Nephron progenitor cell (in vitro differentiated cells): ENCODE measurements at places on chromosomes 3 and 15.

DNA sequence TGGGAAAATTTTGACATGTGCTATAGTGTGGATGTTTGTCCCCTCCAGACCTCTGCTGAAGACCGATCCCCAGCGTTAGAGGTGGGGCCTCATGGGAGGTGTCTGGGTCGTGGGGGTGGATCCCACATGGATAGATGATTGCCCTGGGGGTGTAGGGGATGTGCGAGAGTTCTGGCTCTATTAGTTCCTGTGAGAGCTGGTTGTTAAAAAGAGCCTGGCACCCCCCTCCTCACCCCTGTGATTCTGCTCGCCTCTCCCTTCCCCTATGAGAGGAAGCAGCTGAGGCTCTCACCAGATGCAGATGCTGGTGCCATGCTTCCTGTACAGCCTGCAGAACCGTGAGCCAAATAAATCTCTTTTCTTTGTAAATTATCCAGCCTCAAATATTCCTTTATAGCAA is 67.4 kb downstream of the ATP10A start:
- H3K27me3 ChIP-seq, result peaks cover 3% of the 10 kb centered on the region
- H3K4me3 ChIP-seq, result no peak overlapping the region
- no peak for DNase-seq
- H3K4me1 ChIP-seq, result peaks cover 57% of the 10 kb centered on the region

GRCh38 chr3:39334205-39334604 is 4.7 kb downstream of the CCR8 start:
- peaks cover 6% of the 10 kb centered on the region for H3K27me3 ChIP-seq
- no peak overlapping the region for H3K4me3 ChIP-seq
- H3K36me3 ChIP-seq, result no peaks in the 10 kb centered on the region
- no peaks in the 10 kb centered on the region for H3K4me1 ChIP-seq
- no peak for DNase-seq
- H3K27ac ChIP-seq, result no peak overlapping the region

- H3K4me3 ChIP-seq, result no peak overlapping the region
These were observed 22.0 kb downstream of the RAB27A start for GRCh38 chr15:55267401-55268175.

- peaks cover 84% of the 10 kb centered on the region for H3K4me1 ChIP-seq
- peaks cover 14% of the 10 kb centered on the region for H3K36me3 ChIP-seq
- peaks cover 8% of the 10 kb centered on the region for H3K27me3 ChIP-seq
- DNase-seq, result no peak
- H3K4me3 ChIP-seq, result no peak overlapping the region
- H3K27ac ChIP-seq, result peak overlapping the region; percentile 42
These were observed 107.4 kb downstream of the VGLL4 start for GRCh38 chr3:11536132-11536935.

DNA sequence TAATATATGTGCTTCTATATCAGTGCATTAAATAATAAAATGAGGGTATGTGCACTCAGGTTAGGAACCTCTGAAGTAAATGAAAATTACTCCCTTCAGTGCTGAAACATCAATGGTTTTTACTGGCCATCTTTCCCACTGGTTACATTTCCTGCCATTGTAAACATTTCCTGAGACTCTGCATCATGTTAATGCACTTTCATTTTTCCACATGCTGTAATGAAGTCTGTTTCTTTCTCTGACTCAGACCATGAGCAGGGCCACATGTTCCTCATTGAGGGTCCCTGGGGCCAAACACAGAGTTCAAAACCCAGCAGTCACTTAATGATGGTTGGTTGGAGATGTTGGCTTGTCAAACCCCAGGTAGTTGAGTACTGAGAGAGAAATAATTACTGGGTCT is 15.3 kb downstream of the FAM3D start:
- no peak overlapping the region for H3K27ac ChIP-seq
- H3K4me1 ChIP-seq, result no peaks in the 10 kb centered on the region
- H3K27me3 ChIP-seq, result peaks cover 8% of the 10 kb centered on the region
- no peaks in the 10 kb centered on the region for H3K36me3 ChIP-seq
- H3K4me3 ChIP-seq, result no peak overlapping the region
- DNase-seq, result no peak

DNA sequence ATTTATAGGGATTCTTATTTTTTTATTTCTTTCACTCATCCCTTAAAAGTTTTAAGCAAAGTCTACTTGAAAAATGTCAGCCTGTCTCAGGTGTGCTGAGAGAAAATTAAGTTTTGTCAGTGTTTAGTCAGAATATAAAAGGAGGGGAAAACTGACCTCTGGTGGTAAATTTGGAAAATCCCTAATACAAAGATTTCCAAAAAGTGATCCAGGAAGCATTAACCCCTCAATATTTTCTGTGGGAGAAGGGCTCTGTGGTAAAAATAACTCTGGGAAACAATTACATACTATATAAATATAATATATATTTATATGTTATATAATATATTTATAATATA is 41.0 kb upstream of the FRMD4B start:
- no peaks in the 10 kb centered on the region for H3K27me3 ChIP-seq
- H3K36me3 ChIP-seq, result no peaks in the 10 kb centered on the region
- H3K27ac ChIP-seq, result no peak overlapping the region

GRCh38 chr3:128080323-128081080 is 28.3 kb downstream of the SEC61A1 start:
- peaks cover 19% of the 10 kb centered on the region for H3K27me3 ChIP-seq
- H3K4me3 ChIP-seq, result no peak overlapping the region
- H3K4me1 ChIP-seq, result peaks cover 24% of the 10 kb centered on the region
- H3K27ac ChIP-seq, result no peak overlapping the region
- peaks cover 60% of the 10 kb centered on the region for H3K36me3 ChIP-seq
- no peak for DNase-seq

GRCh38 chr3:149015393-149015792 is 24.1 kb downstream of the GYG1 start:
- no peak overlapping the region for H3K27ac ChIP-seq
- no peaks in the 10 kb centered on the region for H3K27me3 ChIP-seq
- no peak for DNase-seq
- peaks cover 21% of the 10 kb centered on the region for H3K36me3 ChIP-seq
- H3K4me1 ChIP-seq, result no peaks in the 10 kb centered on the region

DNA sequence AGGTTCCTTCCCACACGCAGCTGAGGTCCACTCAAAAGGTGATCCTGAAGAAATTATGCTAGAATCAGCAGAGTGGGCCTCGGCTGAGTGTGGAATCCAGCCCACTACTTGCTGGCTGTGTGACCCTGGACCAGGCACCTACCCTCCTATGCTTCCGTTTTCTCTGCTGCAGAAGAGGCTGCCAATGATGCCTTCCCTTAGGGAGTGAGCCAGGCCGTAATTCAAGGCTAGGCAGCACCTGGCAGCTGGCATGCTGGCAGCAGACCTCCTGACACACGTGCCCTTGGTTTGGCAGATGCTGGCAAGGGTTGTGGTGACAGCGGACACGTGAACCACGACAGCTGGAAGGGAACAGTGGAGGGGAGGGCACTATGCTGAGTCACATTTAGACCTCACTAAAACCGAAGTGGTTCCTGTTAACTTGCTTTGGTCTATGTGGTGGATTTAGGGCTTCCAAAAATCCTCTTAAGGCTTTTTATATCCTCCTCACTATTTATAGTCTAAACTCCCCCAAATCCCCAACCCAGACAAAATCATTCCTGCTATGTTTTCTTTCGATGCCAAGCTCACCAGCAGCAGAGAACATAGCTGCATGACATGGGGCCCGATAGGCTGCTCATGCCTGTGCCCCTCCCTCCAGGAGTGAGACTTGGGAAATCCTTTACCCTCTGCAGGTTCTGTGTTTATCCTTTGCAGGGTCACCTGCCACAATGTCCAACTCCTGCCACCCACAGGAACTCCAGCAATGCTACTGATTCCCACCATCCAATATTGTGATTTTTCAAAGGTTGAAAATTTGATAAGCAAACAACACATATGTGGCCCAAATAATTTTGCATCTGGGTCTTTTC is 10.6 kb upstream of the PCSK6 start:
- peaks cover 76% of the 10 kb centered on the region for H3K4me1 ChIP-seq
- no peak overlapping the region for H3K4me3 ChIP-seq
- H3K27ac ChIP-seq, result no peak overlapping the region
- H3K27me3 ChIP-seq, result peaks cover 27% of the 10 kb centered on the region

- H3K4me3 ChIP-seq, result no peak overlapping the region
- peak overlapping the region; percentile 47 for H3K27ac ChIP-seq
- peaks cover 5% of the 10 kb centered on the region for H3K27me3 ChIP-seq
- DNase-seq, result no peak
- no peaks in the 10 kb centered on the region for H3K36me3 ChIP-seq
These were observed 13.9 kb downstream of the NLGN1 start for GRCh38 chr3:173411375-173411973.

- peaks cover 36% of the 10 kb centered on the region for H3K4me1 ChIP-seq
- DNase-seq, result peak; percentile 16
- H3K36me3 ChIP-seq, result no peaks in the 10 kb centered on the region
- peaks cover 6% of the 10 kb centered on the region for H3K27me3 ChIP-seq
- H3K27ac ChIP-seq, result peak overlapping the region; percentile 30
These were observed 84.4 kb downstream of the MYLK start for GRCh38 chr3:123799544-123800361.

- no peak overlapping the region for H3K27ac ChIP-seq
- peak overlapping the region; percentile 29 for H3K4me3 ChIP-seq
- peaks cover 5% of the 10 kb centered on the region for H3K27me3 ChIP-seq
- no peak for DNase-seq
- peaks cover 62% of the 10 kb centered on the region for H3K4me1 ChIP-seq
- H3K36me3 ChIP-seq, result no peaks in the 10 kb centered on the region
These were observed 1002.8 kb upstream of the NR2F2 start for GRCh38 chr15:95327661-95328060.

DNA sequence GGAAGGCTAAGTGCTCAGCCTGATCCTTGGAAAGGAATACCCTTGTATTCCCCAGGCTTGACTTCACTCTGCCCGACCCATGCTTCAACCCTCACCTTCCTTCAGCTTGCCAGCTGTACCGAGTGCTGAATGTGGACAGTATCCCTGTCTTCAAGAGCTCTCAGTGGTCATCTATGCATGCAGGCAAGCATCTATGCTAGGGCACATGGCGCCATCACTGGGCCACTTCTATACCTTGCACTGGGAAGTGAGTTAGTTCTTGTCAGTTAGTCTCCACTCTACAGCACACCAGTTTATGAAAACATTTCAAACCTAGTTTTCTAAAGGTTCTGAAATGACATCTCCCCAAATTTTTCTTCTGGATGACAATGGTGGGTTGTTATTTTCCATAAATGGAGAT is 82.0 kb upstream of the MYRIP start:
- no peaks in the 10 kb centered on the region for H3K27me3 ChIP-seq
- H3K36me3 ChIP-seq, result no peaks in the 10 kb centered on the region
- no peak for DNase-seq
- no peak overlapping the region for H3K4me3 ChIP-seq
- H3K27ac ChIP-seq, result no peak overlapping the region
- H3K4me1 ChIP-seq, result no peaks in the 10 kb centered on the region

- peaks cover 75% of the 10 kb centered on the region for H3K36me3 ChIP-seq
- no peak overlapping the region for H3K27ac ChIP-seq
- H3K4me1 ChIP-seq, result no peaks in the 10 kb centered on the region
- H3K4me3 ChIP-seq, result no peak overlapping the region
- H3K27me3 ChIP-seq, result no peaks in the 10 kb centered on the region
- DNase-seq, result no peak
These were observed 21.4 kb downstream of the CALML4 start for GRCh38 chr15:68183616-68184315.

DNA sequence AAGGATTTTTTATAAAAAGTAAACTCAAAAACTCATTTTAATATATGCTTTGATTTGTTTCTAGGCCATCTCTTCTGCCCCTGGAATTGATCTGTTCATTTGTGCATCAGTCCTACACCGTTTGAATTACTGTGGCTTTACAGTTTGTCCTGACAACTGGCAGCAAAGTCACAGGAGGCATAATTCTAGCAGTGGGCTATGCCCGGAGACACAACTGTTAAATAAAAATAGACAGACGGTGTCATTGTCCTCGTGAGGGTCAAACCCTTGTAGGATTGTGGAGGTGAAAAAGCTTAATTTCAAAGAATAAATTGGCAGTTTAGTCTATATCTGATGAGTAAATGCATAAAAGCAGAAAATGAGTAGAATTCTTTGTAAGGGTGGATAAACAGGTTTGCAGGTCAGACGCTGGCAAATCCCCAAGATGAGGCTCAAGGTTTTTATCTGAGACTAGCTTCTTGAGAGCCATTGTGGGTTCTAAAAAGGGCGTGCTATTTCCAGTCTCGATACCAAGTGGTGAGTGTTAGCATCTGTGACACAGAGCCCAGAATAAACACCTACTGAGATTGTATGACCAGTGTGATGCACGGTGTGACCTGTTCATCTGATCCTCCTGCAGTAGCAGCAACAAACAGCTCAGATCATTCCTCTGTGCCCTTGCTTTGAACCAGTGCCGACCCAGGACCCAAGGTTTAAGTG is 51.5 kb upstream of the SLCO3A1 start:
- no peaks in the 10 kb centered on the region for H3K36me3 ChIP-seq
- peaks cover 14% of the 10 kb centered on the region for H3K27me3 ChIP-seq
- H3K27ac ChIP-seq, result no peak overlapping the region
- DNase-seq, result no peak

DNA sequence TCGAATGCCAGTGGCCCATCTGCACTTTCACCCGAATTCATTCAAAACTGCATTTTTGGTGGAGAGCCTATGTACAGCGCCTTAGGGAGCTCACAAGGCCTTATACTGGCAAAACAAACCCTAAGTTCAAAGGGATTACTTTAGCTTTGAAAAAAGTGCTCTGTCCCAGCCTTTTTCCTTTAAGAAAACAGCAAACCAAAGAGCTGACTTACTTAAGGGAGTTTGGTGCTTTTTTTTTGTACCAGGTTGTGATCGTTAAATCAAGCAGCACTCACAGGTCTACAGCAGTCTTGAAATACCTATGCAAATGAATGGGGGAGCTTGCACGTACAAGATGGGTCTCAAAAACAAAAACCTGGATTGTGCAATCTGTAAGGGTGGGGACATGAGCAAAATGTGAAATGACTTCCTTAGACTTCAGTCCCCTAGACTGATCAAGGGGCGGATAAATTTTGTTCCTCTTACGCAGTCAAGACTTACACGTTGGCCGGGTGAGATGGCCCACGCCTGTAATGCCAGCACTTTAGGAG is 11.6 kb upstream of the PIK3CB start:
- no peak for DNase-seq
- peaks cover 18% of the 10 kb centered on the region for H3K4me1 ChIP-seq
- H3K36me3 ChIP-seq, result no peaks in the 10 kb centered on the region
- H3K27ac ChIP-seq, result peak overlapping the region; percentile 72
- no peak overlapping the region for H3K4me3 ChIP-seq

GRCh38 chr3:12462159-12462947 is 21.9 kb upstream of the TSEN2 start:
- DNase-seq, result no peak
- peaks cover 3% of the 10 kb centered on the region for H3K27me3 ChIP-seq
- H3K36me3 ChIP-seq, result no peaks in the 10 kb centered on the region
- H3K27ac ChIP-seq, result no peak overlapping the region

- peak; percentile 56 for DNase-seq
- no peak overlapping the region for H3K27ac ChIP-seq
- peaks cover 74% of the 10 kb centered on the region for H3K27me3 ChIP-seq
- H3K4me3 ChIP-seq, result peak overlapping the region; percentile 79
- peaks cover 20% of the 10 kb centered on the region for H3K36me3 ChIP-seq
These were observed 604 bp downstream of the LTK start for GRCh38 chr15:41512940-41513505.
